ENCODE measurements at places on chromosomes 11 and 22.

DNA sequence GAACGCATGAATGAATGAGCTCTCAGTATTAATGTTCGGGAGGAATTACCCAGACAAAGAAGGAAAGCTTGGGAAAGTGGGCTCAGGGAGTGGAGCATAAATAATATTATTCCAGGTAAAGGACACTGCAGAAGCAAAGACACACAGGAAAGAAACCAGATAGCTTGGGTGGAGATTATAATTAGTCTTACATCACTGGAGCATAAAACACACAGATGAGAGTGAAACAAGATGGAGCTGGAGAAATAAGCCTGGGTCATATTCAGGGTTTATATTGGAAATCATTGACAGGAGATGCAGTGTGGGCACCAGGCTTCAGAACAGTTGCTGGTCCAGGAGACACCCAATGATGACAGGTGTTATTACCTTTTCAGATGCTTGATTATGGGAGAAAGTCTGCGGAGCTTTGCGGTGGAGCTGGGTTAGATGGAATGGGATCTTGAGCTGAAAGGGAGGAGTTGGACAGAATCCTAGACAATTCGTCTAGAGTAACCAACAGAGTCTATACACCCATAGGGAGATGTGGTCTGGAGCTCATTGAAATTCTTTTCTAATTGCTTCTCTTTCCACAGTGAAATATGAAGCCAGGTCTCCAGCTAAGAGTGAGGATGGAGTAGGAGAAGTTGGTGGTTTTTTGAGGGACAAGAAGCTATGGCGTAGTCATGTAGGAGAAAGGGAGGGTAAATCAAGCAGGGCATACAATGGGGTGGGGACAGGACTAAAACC is 227.2 kb downstream of the FAM76B start:
- DNase-seq = no peak

- DNase-seq = no peak
Observed at GRCh38 chr11:5923427-5923776, 18.6 kb upstream of the OR56A3 start.

- DNase-seq = no peak
Observed at GRCh38 chr22:48320683-48321451, 1506.8 kb downstream of the BRD1 start.

DNA sequence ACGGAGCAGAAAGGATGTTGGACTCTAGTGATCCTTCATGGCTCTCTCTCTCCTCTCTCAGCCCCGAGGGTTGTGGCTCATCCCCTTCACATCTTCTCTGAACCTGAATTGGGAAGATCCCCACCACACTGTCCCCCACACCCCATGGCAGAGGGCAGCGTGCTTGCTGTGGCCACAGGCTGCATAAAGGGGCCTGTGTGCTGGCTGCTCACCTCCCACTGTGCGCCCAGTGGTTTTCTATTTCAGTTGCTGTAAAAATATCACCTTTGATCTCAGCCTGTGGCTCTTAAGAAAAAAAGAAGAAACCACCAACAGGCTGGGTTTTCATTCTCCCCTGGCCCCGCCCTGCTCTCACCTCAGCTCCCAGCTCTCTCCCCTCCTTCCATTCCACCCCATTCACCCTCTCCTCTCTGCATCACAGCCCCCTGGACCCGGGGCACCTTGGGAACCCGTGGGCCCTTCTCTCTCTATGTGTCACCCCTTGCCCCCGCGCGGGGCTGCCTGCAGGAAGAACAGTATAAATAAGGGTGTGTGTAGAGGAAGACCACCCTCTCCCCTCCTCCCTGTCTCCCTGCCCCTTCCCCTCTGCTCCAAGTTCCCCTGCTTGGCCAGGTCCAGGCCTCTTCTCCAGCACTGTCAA is 25.8 kb upstream of the WNT11 start:
- no peak for DNase-seq

DNA sequence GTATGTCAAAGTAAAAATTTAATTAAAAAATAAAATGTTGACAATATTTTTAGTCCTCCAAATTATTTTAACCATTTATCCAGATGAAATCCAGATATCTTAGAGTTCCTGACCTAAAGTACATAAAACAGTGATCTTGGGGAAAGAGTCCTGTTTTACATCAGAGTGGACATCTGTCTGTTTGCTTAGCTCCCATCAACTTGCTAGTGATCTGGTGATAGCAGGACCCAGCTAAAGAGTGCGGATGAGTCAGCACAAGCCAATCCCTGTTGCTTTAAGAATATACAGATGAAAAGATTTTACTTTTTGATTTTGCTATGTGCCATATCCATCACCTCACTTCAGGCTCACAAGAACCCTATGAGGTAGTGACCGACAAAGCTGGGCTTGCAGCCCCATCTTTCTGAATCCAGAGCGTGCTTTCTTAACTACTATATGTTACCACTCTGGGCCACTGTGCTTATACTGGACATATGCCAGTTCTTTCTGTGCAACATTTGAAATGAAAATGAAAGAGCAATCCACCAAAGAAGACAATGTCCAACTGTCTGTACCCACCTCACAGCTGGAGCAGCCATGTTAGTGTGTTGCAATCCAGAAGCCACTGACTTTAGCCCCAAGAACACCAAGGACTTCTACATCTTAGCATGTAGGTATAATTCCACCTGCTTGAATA is 167.6 kb upstream of the SESN3 start:
- DNase-seq = no peak

DNA sequence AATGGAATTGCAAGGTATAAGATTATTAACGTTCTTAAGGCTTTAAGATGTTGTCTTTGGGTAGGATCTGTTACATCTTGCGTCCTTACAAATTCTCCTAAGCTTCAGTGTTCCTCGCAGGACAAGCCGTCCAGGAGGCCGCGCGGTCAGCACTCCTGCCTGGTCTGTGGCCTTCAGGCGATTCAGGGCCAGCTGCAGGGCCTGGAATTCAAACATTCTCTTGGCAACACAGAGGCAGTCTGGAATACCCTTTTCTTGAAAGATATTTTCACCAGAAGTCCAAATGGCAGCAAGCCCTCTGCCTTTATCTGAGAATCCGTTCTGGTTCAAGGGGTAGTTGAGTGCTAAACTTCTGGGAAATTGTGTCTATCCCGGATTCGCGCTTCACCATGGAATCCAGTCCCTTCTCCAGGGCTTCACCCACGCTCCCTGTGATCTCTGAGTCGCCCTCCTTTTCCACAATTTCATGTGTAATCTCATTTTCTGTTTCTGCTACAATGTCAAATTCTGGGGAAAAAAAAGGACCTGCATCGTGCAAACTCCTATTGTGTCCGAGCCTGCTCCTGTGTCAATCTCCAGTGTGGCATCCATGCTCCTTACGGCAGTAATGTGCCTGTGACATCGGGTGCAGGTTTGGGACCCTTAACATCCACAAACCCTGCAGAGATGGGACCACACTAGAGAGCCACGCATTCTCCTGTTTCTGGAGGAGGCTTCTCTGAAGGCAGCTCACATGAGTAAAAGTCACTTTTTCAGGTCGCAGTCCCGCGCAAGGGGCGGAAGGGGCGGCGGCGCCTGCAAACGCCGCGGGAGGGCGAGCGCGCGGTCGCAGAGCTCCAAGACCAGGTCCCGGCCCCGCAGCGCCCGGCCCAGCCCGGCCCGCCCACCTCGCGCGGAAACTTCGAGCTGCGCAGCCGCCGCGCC is 25.4 kb upstream of the SORL1 start:
- DNase-seq = peak; percentile 24

DNA sequence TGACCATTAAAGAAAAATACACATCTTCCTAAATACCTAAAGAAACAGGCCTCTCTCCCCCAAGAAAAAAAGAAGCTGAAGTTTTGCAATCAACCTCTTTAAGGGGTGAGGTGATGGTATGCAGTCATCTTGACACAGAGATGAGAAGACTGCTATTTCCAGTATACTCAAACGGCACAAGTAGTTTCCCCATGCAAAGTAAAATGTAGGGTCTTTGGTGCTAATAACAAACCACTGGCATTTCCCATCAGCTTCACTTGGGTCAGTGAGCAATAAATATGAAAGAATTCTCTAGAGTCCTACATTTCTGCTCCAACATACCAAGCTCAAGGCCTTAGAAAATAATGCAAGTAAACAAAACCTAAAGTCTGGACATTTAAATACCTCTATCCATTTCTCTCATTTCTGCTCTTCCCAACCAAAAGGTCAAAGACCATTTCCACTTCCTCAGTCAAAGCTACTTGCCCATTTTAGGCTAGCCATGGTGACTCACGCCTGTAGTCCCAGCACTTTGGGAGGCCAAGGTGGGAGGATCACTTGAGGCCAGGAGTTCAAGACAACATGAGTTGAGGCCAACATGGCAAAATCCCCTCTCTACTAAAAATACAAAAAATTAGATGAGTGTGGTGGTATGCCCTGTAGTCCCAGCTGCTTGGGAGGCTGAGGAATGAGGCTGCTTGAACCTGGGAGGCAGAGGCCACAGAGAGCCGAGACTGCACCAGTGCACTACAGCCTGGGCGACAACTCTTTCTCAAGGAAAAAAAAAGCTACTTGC is 39.5 kb upstream of the CHRNA10 start:
- DNase-seq = no peak

- no peak for DNase-seq
Observed at GRCh38 chr22:45194686-45195085, 31.0 kb downstream of the NUP50 start.

- DNase-seq = no peak
Observed at GRCh38 chr22:17774206-17774925, at the start of gene BID. BID (minus strand) TSS chr22:17774469; CDS start chr22:17750116, 24,353 bp downstream.

DNA sequence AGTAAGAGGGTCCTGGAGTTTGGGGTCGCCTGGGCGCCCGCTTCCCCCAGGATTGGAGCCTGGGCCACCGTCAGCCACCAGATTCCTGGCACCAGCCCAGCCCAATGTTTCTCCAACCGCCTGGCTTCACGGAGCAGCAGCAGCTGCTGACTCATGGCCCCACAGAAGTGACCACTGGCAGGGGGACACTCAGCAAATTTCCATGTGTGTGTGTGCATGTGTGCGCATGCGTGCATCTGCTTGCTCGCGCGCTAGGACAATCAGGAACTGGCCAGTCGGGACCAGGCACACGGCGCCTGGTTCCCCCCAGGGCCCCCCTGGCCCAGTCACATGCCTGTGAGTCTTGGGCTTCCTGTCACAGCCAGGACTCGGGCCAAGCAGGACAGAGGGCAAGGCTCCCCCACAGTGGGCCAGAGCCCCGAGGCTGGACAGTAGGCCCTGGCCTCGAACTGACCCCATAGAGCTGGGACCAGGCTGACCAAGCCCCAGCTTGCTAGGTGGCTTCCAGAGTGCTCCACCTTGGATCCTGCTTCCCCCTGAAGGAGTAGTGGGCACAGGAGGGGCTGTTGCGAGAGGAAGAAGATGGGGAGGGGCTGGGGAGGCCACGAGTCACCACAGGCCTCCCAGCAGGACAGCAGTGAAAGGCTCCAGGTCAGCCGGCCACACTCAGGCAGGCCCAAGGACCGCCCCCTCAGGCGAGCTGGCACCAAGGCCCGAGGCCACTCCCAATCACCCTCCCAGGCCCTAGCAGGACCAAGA is 3.2 kb downstream of the CTSD start:
- no peak for DNase-seq

- no peak for DNase-seq
Observed at GRCh38 chr11:14858404-14858803, 33.6 kb downstream of the CYP2R1 start.

DNA sequence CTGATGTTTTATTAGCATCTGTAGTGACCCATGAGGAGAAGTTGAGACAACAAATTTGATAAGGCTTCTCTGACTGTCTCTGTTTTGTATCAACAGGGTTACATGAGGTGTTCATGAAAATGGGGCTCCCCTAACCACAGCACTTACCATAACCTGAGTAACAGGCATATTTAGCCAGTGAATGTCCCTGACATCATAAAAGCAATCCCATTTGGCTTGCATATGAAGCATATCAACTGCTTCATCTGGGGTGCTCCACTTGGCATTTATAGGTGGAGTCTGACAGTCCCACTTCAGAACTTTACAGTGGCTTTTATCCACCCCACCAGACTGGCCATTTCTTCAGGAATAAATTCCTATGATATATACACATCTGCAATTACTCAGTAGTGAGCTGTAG is 257.6 kb downstream of the LUZP2 start:
- DNase-seq = no peak

- DNase-seq = no peak
Observed at GRCh38 chr11:63838150-63838677, 696 bp upstream of the MARK2 start.

- DNase-seq = no peak
Observed at GRCh38 chr11:67282876-67283371, 6.2 kb upstream of the ANKRD13D start.

- no peak for DNase-seq
Observed at GRCh38 chr11:117671370-117671769, 125.6 kb downstream of the DSCAML1 start.

GRCh38 chr22:45819305-45819704 is 147.7 kb downstream of the ATXN10 start:
- DNase-seq = no peak

- DNase-seq = no peak
Observed at GRCh38 chr11:116774661-116775060, 1.9 kb upstream of the BUD13 start.

GRCh38 chr11:15806217-15806616 is 550.1 kb downstream of the SOX6 start:
- no peak for DNase-seq

- no peak for DNase-seq
Observed at GRCh38 chr11:112735470-112735869, 225.8 kb upstream of the NCAM1 start.

DNA sequence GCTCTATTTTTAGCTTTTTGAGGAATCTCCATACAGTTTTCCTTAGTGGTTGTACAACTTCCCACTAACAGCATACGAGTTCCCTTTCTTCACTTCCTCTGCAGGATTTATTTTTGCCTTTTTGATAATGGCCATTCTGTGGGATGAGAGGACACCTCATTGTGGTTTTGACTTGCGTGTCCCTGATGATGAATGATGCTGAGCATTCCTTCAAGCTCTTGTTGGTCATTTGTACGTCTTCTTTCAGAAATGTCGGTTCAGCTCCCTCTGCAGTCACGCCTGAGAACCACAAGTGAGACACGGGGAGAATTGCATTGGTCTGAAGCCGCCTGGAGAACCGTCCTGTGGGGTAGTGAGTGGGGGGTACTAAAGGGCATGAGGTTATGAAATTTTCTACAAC is 2.0 kb upstream of the KRTAP5-10 start:
- no peak for DNase-seq

DNA sequence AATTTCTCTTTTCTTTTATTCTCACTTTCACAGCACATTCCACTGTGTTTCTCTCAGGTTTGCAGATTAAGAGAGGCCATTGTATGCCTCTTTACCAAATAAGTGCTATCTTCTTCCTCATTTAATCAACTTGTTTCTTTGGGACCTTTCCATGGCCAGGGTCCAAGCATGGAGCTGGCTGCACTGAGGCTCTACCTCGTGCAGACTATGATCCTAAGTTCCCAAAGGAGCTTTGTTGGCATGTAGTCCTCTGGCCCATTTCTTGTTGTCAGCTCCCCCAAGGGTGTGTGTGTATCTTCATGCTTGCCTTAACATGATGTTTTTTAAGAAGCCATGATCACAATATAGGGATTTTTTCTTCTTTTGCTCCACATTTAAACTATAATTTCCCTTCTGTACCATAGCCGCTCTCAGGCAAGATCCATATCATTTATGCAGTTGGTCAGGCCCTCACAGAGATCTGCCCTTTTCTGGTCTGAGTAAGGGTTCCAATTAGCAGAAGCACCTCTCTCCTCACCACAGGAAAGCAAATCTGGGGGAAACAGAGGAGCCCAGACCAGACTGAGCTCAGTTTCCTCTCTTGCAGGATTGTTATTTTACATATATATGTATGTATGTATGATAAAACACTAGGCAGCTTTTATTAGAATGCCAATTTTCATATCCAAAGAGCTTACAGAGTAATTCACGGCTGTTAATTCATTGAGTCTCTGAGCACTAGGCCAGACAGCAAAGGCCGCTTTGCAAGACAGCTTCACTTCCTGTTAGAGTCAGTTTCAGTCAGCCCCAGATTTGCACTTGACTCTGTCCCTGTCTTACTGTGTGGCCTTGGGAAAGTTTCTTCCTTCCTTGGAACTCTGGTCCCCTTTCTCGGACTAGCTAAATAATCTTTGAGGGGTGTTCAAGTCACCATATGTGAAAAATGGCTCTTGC is 34.3 kb downstream of the CYB5R2 start:
- DNase-seq = no peak
